ENCODE measurements at places on chromosomes 12 and 14. TPM values are rescaled to one million over a fixed set of nuclear protein-coding genes. Genes with fewer than 3 reads are reported as not detected.

MFAP5 gene
- 22.7 TPM for total RNA-seq

MSRB3 gene
- 42.6 TPM for total RNA-seq

FAM181A gene
- total RNA-seq = not detected

LHX5 gene
- total RNA-seq = not detected

ZNF705A gene
- not detected for total RNA-seq

CLEC4C gene
- not detected for total RNA-seq

DBX2 gene
- not detected for total RNA-seq

CIROP gene
- total RNA-seq = not detected

PUS1 gene
- total RNA-seq = 9.9 TPM

RPGRIP1 gene
- not detected for total RNA-seq

C1QL4 gene
- not detected for total RNA-seq

ABCB9 gene
- 9.0 TPM for total RNA-seq

ANGEL1 gene
- total RNA-seq = 10.7 TPM

CPNE6 gene
- total RNA-seq = not detected

CNTN1 gene
- not detected for total RNA-seq

KERA gene
- total RNA-seq = not detected

ZFHX2 gene
- not detected for total RNA-seq

SMOC1 gene
- 2.3 TPM for total RNA-seq

NOVA1 gene
- total RNA-seq = 4.7 TPM

CLEC4D gene
- total RNA-seq = not detected

RASAL1 gene
- total RNA-seq = not detected

DAO gene
- total RNA-seq = not detected

TMPRSS12 gene
- total RNA-seq = not detected

GMPR2 gene
- total RNA-seq = 96.7 TPM

C12orf75 gene
- 47.3 TPM for total RNA-seq

HSPA2 gene
- 4.9 TPM for total RNA-seq

PTCSC3 gene
- not detected for total RNA-seq

MYH6 gene
- not detected for total RNA-seq

PAX9 gene
- total RNA-seq = not detected

TAS2R14 gene
- 0.54 TPM for total RNA-seq

Measured in cardiac atrium fibroblast (primary cell).